ENCODE measurements at places on chromosomes 3 and 15.

- H3K4me1 ChIP-seq: no peaks in the 10 kb centered on the region
- no peaks in the 10 kb centered on the region for H3K36me3 ChIP-seq
- no peak for DNase-seq
- no peak overlapping the region for H3K4me3 ChIP-seq
Observed at GRCh38 chr15:69126054-69126469, 34.4 kb upstream of the GLCE start.

DNA sequence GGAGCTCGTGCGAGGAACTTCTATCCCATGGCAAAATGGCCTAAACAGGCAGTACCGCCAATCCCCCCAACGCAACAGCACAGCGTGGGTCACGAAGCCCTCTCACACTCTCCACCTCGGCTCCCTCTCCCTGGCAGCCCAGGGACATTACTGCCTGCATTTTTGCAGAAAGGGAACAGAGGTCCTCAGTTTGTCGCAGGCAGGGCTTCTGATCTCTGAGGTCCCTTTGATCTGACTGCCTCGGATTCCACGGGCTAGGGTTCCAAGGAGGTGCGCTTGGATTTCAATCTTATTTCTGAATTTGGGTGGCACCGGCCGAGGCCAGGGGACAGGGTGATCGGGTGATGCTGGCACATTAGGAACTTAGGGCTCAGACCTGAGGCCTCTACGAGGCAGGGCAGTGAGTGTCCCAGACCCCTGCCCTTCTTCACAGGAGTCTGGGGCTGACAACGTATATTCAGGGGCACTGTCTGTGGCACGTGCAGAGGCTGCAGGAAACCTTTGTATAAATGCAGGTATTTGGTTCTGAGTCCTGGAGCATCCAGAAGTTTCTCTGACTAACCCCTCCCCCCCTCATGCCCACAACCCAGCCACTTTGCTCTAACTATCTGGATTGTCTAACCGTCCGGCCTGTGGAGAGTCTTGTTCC lies 197.9 kb downstream of the XXYLT1 start:
- H3K27ac ChIP-seq: no peak overlapping the region
- H3K4me1 ChIP-seq: no peaks in the 10 kb centered on the region
- H3K27me3 ChIP-seq: no peaks in the 10 kb centered on the region
- H3K36me3 ChIP-seq: 0 out of 2 replicates have a peak, but pooled peaks cover 5% of the 10 kb centered on the region

- H3K4me3 ChIP-seq: no peak overlapping the region
- peaks cover 7% of the 10 kb centered on the region for H3K4me1 ChIP-seq
- peak; percentile 60 for DNase-seq
Observed at GRCh38 chr3:58526515-58526957, 10.5 kb downstream of the ACOX2 start.

DNA sequence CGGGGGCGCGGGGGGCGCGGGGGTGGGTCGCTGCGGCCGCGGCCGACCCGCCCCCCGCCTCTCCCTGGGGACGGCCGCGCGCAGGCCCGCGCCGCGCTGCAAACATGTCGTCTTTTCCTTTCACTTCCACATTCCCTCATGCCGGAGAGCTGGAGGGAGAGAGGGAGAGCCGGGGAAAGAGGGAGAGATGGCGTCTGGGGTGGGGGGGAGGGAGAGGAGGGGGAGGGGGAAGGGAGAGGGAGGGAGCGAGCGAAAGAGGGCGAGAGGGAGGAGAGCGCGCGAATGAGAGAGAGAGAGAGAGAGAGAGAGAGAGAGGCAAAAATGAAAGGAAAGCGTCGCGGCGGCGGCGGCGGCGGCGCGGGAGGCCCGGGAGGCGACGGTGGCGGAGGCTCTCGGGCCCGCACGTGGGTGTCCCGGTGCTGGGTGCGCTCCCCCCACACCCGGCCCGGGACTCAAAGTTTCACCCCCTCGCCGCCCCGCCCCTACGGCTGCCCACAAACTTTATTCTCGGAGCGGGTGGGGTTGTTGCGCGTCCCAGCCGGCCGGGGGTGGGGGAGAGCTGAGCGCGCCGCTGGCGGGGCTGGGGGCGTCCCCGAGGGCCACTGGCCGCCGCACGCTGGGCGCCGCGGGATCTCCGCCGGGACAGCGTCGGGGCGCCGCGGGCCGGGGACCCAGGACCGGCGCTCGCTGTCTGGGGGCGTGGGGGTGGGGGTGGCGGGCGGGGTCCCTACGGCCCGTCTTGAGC lies 731 bp downstream of the ZNF710 start:
- DNase-seq: peak; percentile 60
- H3K27ac ChIP-seq: peak overlapping the region; percentile 73

GRCh38 chr3:14775011-14775410 lies 43.8 kb upstream of the FGD5 start:
- DNase-seq: peak; percentile 6
- H3K27me3 ChIP-seq: no peaks in the 10 kb centered on the region
- no peaks in the 10 kb centered on the region for H3K36me3 ChIP-seq
- H3K4me1 ChIP-seq: no peaks in the 10 kb centered on the region
- no peak overlapping the region for H3K27ac ChIP-seq

GRCh38 chr15:32966512-32966911 lies 228.0 kb downstream of the FMN1 start:
- H3K36me3 ChIP-seq: 0 out of 2 replicates have a peak, but pooled peaks cover 3% of the 10 kb centered on the region
- no peaks in the 10 kb centered on the region for H3K4me1 ChIP-seq
- DNase-seq: no peak
- H3K27ac ChIP-seq: no peak overlapping the region

GRCh38 chr3:119388577-119388976 lies 74.8 kb downstream of the TMEM39A start:
- DNase-seq: no peak
- peaks cover 41% of the 10 kb centered on the region for H3K36me3 ChIP-seq
- no peak overlapping the region for H3K27ac ChIP-seq
- no peaks in the 10 kb centered on the region for H3K27me3 ChIP-seq
- no peak overlapping the region for H3K4me3 ChIP-seq

DNA sequence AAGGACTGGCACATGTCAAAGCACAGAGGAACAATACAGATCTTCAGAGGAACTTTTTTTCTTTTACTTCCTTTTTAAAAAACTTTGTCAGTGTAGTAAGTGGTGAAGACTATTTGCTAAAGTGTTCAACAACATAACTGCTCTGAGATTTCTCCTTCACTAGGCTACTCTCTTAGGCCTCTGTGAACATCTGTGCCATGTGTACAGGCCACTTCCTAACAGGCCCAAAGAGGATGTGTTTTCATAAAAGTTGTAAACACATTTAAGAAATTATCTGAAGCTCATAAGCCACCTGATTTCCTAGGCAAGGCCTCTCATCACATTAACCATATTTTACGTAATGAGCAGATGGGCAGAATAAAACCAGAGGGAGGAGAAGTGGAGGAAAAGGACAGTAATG lies 235.4 kb downstream of the FHIT start:
- no peak overlapping the region for H3K4me3 ChIP-seq
- H3K36me3 ChIP-seq: no peaks in the 10 kb centered on the region
- peaks cover 9% of the 10 kb centered on the region for H3K4me1 ChIP-seq
- H3K27ac ChIP-seq: no peak overlapping the region
- no peaks in the 10 kb centered on the region for H3K27me3 ChIP-seq

All from SJSA1 (cell line).